Left renal pelvis (tissue), 4 donors: ENCODE measurements at places on chromosomes 7 and 10. TPM values are rescaled to one million over a fixed set of nuclear protein-coding genes. Genes with fewer than 3 reads are reported as not detected.

Gene XRCC2
- polyA plus RNA-seq, result 4.7 TPM

Gene ITGA8
- polyA plus RNA-seq, result 44.2 TPM

Gene OPALIN
- polyA plus RNA-seq, result not detected

Gene SPDYE1
- polyA plus RNA-seq, result 0.60 TPM

Gene PNLIP
- not detected for polyA plus RNA-seq

Gene MRM2
- 34.5 TPM for polyA plus RNA-seq

Gene SHH
- 4.9 TPM for polyA plus RNA-seq

Gene UBN2
- 22.9 TPM for polyA plus RNA-seq

Gene TMEM176B
- 63.4 TPM for polyA plus RNA-seq

Gene NODAL
- 0.66 TPM for polyA plus RNA-seq

Gene ZNF488
- 5.5 TPM for polyA plus RNA-seq

Gene SPDYE6
- 2.4 TPM for polyA plus RNA-seq

Gene NUDT13
- polyA plus RNA-seq, result 9.4 TPM

Gene SPRN
- polyA plus RNA-seq, result 4.1 TPM

Gene TAS2R4
- polyA plus RNA-seq, result 1.2 TPM

Gene PAPSS2
- polyA plus RNA-seq, result 22.8 TPM

Gene ANXA11
- polyA plus RNA-seq, result 144 TPM

Gene TRDMT1
- polyA plus RNA-seq, result 11.1 TPM
